ENCODE measurements at places on chromosomes 2 and 18.

DNA sequence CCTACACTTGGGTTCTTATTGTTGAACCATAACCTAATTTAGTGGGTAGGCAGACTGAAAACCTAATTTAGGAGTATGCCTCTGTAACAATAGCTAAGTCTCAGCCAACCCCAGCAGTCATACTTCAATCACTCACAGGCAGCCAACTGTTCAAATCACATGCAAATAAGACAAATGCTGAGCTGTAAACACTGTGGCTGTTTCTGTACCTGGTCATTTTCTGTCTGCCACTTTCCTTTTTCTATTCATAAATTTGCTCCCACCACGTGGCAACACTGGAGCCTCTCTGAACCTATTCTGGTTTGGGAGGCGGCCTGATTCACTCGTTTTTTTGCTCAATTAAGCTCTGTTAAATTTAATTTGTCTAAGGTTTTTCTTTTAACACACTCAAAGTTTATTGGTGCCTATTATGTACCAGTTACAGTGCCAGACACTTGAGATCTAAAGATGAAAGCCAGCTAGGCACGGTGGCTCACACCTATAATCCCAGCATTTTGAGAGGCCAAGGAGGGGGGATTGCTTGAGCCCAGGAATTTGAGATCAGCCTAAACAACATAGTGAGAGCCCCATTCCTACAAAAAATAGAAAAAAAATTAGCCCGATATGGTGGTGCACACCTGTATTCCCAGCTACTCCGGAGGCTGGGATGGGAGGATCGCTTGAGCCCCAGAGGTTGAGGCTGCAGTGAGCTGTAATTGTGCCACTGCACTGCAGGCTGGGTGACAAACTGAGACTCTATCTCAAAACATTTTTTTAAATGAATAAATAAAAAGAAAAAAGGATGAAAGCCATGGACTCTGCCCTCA lies 41.1 kb downstream of the THNSL2 start:
- no peak for DNase-seq

GRCh38 chr2:3379339-3379646 lies 201 bp upstream of the TRAPPC12 start:
- peak; percentile 67 for DNase-seq

GRCh38 chr2:113240915-113241911 lies 37.5 kb downstream of the PAX8 start:
- no peak for DNase-seq

DNA sequence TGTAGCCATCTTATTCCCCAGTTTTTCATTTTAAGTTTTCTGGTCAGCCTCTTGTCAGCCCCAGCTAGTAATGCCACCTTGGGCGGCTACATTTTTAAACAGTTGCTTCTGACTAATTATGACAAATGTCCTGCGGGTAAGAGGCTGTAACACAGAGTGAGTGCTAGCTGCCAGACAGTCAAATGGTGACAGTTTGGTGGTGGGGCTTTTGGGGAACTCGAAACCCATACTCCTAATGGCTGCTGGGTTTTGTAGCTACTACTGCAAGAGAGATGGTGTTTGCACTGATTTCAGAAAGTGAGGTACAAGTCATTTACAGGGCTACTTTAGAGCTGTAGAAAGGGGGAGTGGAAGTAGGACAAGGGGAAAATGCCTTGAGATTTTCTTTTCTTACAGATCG lies 48.2 kb downstream of the ZCCHC2 start:
- DNase-seq, result no peak

DNA sequence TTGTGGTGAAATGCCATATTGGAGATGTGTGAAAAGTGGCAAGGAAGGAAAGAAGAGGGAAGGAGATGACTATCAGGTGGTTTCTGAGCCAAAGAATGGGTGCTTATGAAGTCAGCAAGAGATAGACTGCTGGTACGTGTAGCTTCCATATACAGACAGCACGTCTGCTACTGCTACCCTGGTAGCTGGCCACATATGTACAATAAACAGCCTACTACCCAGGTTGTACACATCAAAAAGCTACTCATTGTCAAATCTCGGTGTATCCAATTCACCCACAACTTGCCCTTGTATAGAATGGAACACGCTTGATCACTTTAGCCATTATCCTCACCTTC lies 761.8 kb downstream of the LRRTM4 start:
- no peak for DNase-seq

DNA sequence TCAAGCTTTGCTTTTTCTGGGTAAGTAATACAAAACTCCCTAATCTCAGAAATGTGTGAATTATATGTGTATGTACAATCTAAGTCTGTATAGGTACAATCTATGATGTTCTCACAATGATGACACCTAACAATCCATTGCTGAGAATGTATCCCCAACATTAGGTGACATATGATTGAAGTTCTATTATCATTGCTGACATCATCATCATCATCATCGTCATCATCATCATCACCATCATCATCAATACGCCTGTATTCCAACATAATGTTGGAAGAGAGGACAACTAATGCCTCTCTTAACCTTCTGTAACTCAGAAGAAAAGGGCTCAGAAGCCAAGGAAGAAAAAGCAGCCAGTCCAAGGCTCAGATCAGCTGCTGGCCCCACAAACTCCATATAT lies 84.2 kb upstream of the FBXO11 start:
- no peak for DNase-seq

DNA sequence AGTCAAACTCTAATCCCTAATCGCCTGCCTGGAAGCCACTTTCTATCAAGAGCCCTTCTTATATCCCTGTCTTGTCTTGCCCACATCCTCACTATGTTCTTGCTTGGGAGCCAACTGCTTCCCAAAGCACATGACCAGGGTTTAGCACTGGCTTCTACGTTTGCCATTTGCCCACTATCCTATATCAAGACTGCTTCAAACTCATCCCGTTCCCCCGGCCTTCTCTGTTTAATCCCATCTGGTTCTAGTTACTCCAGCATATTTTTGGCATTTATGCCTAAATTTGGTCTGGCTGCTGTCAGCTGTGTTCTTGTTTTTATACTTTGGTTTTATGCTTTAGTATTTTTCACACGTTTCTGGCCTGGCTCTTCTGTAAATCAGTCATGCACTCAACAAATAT lies 40.2 kb downstream of the POLR1A start:
- DNase-seq, result no peak

DNA sequence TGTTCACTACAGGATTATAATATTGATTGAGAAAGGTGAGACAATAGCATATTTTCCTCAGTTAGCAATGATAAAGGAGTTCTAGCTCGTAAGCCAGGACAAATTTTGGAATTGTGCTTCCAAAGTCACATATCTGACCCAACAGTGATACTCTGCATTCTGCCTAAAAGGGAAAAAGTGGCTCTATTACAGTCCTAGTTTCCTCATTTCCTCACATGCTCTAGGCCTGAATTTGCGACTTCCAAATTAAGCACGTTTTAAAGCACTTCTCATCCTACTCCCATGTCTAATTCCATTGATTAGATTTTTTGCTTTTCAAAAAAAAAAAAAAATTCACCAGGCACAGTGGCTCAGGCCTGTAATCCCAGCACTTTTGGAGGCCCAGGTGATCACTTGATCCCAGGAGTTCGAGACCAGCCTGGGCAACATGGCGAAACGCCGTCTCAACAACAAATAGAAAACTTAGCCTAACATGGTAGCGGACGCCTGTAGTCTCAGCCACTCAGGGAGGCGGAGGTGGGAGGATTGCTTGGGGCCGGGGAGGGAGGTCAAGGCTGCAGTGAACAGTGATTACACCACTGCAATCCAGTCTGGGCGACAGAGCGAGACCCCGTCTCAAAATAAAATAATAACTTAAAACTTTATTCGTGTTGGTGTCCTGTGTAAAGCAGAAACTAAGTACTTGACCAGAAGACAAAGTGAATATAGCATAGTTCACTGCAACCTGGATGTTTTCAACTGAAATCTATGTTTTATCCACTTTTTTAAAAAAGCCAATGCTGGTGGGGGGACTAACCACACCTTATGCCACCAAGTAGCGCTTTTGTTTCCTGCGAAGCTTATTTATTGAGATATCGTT lies 1.5 kb downstream of the ESCO1 start:
- DNase-seq, result no peak

GRCh38 chr18:73168236-73168635 lies 300.4 kb upstream of the NETO1 start:
- no peak for DNase-seq

GRCh38 chr2:134648586-134648985 lies 70.2 kb downstream of the TMEM163 start:
- no peak for DNase-seq

- no peak for DNase-seq
Measured at GRCh38 chr18:51751901-51752300, 554.4 kb upstream of the MEX3C start.

DNA sequence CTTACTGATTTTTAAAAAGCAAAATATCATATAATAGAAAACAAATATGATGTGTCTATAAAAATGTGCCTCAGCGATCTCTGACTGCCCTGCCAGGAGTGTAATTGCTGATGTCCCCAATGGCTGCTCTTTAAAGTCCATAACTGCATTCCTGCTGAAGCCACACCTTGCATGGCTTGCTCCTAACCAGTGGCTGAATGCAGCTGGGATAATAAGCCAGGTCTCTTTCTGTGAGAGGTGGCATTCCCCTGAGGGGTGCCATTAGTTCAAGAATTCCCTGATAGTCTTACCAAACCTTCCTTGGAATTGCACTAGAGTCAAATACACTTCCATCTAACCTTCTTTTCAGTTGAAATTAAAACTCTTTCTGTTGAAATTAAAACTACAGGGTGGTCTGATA lies 125.8 kb upstream of the ZNF804A start:
- no peak for DNase-seq

DNA sequence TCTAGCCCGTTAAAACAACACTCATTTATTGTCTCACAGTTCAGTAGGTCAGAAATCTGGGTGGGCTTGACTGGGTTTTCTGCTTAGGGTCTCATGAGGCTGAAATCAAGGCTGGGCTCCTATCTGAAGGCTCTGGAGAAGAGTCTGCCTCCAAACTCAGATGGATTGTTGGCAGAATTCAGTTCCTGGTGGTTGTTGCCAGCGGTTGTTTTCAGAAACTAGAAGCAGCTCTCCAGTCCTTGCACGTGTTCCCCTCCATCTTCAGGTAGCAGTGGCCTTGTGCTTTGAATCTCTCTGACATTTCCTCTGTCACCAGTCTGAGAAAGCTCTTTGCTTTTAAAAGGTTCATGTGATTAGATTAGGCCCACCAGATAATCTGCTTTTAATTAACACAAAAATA lies 20.1 kb upstream of the FN1 start:
- no peak for DNase-seq

GRCh38 chr2:172704072-172704936 lies 31.3 kb upstream of the RAPGEF4 start:
- DNase-seq, result no peak

DNA sequence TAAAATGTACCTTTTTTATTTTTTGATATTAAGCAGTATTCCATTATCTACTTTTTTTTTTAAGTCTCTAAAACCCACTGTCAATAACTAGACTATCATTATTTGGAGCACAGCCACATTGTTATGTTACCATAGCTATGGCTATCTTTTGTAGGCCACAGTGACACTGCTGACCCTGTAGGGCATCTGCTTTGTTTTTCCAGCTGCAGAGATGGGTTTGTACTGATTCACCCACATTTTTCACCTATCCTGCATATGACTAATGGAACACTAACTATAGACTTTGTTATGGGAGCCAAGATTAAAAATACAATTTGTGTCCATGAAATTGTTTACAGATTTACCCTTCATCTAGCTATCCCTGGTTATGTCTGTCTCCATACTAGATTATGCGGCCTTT lies 21.6 kb upstream of the OTX1 start:
- DNase-seq, result no peak

DNA sequence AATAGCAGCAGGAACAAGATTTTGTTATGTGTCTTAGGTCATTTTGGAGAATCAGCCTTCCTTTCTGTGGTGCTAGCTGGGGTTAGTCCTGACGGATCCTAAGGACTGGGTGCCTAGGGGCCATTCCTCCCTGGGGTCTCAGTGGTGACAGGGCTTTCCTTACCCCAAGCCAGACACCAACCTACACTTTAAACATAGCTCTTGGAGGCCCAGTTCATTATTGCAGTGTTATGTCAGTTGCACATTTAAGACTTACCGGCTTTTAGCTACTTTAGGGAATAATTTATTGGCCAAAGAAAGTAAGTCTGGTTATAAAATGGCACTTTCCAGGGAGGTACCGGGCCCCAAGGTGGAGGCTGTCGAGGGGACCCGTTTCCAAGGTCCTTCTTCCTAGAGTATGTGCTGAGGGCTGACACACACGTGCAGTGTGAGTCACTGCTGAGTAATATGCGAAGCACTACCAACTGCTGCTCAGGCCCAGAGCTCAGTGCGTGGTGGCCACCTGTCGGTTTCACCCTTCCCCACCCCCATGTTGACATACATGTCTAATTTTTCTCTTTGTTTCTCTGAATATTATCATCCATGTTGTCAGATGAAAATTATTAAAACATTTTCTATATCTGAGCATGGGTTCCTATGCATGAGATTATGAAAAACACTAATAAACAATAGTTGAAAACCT lies 37.0 kb upstream of the GRHL1 start:
- no peak for DNase-seq

DNA sequence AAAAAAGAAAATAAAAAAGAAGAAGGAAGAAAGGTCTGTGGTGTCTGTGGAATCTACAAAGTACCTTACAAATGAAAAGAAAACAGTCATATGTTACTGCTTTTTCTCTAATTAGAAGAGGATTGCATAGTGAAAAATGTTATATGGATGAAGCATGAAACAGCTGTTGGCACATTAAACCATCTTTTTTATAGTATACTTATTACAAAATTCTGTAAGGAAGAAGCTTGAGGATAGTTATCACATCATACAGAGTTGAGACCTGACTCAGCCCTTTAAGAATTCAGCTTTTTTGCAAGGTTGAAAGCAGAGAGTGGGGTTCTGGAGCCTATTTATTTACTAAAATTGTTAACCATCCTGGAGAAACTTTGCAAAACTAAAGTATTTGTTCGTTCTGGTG lies 222.7 kb downstream of the PHLPP1 start:
- no peak for DNase-seq

DNA sequence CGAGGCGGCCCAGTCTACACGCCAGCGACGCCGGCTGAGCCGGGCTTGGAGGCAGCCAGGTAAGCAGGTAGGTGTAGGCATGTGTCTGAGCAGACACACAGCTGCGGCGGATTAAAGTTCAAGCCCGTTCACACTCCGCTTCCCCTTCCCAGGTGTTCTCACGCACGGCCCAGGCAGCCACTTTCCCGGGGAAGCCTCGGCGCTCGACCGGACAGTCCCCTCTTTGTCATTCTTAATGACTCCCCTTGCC lies 367 bp downstream of the TGFA start:
- no peak for DNase-seq
